ENCODE measurements at places on chromosomes 7 and 10.

DNA sequence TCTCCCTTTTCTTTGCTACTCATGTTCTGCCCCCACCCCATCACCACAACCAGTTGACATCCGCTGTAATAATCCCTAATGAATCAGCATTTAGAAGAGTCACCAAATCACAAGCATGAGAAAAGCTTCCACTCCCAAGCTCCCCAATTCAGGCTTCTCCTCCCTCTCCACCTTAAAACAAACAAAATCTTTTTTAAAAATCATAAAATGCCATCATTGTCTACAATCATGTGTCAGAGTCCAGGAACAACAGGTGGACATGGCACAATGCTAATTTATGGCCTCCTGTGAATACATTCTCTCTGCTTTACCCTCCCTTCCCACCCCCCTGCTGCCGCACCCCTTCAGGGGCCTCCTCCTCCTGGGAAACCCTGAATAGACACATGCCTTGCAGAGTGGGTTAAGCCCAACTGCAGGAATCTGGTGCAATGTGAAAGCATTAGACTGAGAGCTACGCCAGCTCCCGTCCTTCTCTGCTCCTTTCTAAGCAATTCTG, 3.7 kb downstream of the LRRC4 start:
- DNase-seq = no peak

DNA sequence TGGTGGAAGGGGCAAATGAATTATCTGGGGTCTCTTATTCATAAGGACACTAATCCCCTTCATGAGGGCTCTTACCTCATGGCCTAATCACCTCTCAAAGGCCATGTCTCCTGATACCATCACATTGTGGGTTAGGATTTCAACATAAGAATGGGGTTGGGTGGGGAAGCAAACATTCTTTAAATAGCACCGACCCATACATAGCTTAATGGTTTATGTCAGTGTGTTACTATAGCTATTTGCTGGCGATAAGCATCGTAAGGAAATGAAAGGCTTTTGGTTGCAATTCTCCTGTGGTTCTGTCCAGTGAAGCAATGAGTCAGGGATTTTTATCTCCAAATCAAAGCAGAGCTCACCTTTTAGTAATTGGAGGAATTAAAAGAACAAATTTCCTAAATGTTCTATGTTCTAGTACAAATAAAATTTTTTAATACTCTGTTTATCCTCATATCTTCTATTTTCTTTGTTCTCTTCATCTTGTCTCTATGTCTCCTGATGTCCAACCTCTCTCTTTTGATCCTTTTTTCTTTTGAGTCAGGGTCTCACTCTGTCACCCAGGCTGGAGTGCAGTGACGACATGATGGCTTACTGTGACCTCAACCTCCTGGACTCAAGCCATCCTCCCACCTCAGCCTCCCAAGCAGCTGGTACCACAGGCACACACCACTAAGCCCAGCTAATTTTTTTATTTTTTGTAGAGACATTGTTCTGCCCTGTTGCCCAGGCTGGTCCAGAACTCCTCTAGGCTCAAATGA, 57.0 kb upstream of the GLCCI1 start:
- no peak for DNase-seq

GRCh38 chr7:422886-423225, 96.8 kb downstream of the PDGFA start:
- DNase-seq = no peak

GRCh38 chr10:103534621-103535498, 41.4 kb downstream of the NEURL1 start:
- no peak for DNase-seq

DNA sequence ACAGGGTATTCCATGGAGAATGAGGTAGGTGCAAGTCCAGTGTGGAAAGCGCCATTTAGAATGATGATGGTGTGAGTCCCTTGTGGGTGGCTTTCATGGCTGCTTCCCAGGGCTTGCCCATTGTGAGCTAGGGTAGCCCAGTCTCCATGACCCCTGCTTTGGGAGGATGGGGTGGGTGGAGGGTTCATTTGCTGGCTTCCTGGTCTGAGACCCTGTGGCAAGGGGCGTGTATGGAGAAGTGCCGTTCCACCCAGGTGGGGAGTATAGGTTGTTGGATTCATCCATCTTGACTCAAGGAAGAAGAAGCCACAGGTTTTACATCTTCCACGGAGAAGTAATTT, 27.7 kb downstream of the CCM2 start:
- no peak for DNase-seq

DNA sequence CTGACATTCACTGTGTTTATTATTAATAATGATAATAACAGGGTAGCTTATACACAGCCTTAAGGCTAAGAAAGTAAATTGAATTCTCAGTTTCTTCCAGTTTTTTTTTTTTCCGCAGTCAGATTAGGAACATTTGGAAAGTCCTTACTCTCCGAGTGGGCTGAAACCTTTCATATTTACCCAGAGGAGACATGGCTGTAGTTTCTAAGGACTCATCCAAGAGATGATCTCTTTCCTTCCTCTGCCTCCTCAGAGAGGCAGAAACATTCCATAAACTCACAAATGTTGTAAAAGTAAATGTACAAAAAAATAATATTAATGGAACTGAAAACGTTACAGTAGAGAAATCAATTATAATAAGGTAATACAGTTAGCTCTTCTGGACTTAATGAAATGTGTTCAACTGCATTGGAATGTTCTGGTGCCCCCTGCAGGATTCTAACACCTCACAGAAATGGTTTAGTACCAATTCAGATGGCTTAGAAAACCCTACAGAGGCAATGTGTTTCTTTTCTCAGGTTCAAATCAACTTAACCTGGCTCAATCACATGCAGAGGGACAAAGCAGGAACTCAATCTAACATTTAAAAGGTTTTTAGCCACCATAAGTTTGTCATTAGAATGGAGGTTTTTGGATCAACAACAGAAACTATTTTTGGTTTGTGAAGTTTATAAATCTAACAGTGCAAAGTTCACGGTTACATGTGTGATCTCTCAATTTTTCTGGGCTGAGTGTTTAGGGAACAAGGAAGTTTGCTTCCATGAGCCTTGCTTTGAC, 71.7 kb downstream of the ICA1 start:
- DNase-seq = peak; percentile 20

GRCh38 chr7:16070806-16071205, 350.5 kb downstream of the CRPPA start:
- DNase-seq = no peak

DNA sequence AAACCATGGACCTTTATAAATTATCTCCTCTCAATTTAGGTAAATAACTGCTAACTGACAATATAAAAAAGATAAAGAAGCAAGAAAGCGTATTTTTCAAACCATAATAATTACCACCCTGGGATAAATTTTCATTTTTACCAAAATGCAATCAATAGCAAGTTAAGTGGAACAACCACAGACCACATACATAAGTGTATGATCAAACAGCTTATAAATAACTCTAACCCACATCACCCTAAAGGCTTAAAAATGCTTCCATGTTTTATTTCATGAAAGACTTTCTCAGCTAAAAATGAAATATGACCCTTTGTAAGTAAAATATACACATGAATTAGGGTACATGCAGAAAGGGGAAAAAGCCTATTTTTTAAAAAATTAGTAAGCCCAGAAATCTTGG, 156.5 kb downstream of the SGMS1 start:
- DNase-seq = no peak

- no peak for DNase-seq
Observed at GRCh38 chr7:136953386-136953785, 84.9 kb downstream of the CHRM2 start.

DNA sequence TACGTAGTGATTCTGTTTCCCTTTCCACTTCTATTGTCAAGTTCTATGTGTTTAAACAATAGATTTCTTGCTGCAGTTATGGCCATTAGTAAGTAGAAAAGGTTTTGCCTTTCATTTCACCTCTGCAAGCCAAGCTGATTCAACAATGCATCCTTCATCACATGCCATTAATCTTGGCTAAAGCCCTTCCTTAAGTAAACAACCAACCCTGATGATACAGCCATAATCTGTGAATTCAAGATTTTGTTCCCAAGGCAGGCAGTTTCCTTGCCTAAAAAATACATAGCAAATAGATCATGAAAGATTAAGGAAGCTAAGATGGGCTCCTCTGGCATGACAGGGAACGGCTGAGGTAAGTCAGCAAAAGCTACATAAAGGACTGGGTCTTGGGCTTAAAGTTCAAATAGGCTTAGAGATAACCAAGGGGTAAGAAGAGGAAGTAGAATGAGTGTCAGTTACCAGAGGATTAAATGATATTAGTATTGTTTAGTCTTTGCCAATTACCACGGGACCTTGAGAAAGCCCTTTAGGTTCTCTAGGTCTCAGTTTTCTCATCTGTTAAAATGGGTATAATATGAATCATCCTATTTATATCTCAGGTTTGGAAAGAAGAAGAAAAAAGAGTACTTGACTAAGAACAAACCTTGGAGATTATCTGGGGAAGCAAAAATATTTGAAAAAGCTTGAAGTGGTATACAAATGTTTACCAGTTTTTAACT, 35.9 kb upstream of the ANK3 start:
- DNase-seq = no peak

- DNase-seq = peak; percentile 72
Observed at GRCh38 chr7:38169847-38170246, 8.2 kb upstream of the STARD3NL start.

DNA sequence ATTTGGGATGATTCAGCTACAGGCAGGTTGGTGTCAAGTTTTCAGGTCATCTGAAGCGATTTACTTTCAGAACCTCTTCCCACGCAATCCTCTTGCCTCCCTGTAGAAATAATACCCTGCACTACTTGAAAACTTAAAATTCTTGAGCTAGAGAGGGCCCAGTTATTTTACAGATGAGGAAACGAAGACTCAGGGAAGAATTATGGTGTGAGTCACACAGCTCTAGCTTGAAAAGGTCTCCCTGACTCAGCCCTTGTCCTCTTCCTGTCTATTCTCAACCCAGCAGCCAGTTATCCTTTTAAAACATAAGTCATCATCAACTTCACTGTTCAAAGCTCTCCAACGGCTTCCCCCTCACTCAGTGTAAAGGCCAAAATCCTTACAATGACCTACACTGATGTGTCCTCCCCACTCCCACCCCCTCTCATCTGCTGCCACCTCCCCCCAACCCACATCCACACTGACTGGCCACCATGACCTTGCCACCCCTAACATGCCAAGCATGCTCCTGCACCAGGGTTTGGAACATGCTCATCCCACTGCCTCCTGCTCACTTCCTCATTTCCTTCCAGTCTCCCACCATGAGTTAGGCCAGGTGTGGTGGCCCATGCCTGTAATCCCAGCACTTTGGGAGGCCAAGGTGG, 3.4 kb downstream of the DNMBP start:
- DNase-seq = peak; percentile 90

GRCh38 chr10:11678074-11678793, 63.9 kb upstream of the ECHDC3 start:
- DNase-seq = no peak

DNA sequence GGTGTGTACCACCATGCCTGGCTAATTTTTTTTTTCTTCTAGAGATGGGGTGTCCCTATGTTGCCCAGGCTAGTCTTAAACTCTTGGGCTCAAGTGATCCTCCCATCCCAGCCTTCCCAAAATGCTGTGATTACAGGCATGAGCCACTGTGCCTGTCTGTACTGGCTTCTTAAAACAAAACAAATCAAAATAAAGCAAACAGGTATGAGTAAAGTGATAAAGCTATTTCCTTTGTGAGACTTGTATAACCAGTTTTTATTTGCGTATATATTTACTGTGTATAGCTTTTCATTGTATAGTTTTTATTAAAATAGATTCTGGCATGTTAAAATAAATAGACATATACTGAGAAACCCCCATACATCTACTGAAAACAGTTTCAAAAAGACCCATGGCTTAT, 14.3 kb downstream of the LCOR start:
- DNase-seq = no peak

DNA sequence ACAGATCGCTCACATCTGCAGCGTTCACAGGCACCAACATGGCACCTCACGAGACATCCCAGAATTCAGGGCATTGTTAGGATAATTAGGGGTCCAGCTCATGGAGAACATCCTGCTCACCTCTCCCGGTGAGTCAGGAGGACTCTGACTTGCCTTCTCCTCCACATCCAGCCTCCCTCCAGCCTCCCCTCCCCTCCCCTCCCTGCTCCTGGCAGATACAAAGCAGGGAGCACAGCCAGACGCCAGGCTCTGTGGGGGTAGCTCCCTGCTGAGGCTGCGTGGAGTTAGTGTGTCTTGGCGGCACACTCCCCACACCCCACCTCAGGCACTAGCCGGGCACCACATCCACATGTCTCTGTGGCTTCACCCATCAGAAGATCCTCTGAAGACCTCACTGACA, 320.6 kb downstream of the CXCL12 start:
- no peak for DNase-seq
